BJ (cell line): ENCODE measurements at places on chromosomes 1 and 21.

DNA sequence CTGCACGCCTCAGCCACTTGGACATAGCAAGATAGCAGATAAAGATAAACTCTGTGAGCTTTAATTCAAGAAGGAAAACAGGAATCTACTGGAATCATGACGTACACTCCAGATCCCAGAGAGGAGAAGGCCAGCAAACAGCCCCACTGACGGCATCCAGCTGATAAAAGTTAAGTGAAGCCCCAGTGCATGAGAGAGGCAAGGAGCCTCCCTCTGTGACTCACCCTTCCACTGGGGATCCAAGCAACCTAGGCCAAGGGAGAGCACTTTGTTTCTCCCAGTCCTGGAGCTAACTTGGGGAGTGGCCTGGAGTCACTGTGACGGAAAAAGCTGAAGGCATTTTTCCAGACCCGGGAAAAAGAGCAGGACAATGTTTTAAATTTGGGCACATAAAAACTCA, 270.0 kb downstream of the AKT3 start:
- DNase-seq = no peak

GRCh38 chr1:119582801-119583200, 65.3 kb downstream of the ZNF697 start:
- DNase-seq = no peak

DNA sequence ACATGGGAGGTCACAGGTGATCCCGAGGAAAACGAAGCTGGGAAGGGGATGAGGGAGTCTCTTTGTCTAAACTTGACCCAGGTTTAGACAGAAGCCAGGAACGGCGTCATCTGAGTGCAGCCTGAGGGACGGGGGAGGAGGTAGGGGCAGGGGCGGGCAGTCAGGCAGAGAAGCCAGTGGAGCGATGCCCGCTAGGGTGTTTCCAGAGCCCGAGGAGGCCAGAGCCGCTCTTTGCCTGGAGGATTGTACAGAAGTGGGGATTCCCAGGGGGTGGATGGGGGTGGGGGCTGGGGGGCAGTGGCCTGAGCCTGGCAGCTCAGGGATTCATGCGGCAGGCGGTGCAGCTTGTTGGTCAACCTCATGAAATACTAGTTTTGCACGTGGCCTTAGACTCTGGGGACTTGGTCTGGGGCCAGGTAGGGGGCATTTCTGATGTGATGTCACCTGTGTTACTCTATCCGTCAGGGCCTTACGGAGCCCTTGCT, 58.4 kb downstream of the VPS26C start:
- no peak for DNase-seq

GRCh38 chr1:173100476-173101107, 49.9 kb upstream of the TNFSF18 start:
- no peak for DNase-seq

GRCh38 chr1:213933336-213933735, 54.4 kb upstream of the PROX1 start:
- no peak for DNase-seq

GRCh38 chr1:3316340-3316943, 138.0 kb upstream of the ARHGEF16 start:
- no peak for DNase-seq

DNA sequence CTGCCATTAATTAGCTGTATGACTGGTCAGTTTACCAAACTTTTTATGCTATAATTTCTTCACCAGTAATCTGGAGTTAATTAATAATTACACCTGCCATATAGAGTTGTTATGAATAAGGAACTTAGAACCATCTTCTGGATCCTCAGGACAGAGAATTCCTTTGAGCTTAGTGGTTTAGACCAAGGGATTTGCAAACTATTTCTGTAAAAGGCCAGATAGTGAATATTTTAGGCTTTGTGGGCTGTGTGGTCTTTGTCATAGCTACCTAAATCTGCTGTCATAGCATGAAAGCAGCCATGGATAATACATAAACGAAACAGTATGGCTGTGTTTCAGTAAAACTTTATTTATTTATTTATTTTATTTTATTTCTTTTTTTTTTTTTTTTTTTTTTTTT, 9.0 kb downstream of the TIMM17A start:
- peak; percentile 41 for DNase-seq

DNA sequence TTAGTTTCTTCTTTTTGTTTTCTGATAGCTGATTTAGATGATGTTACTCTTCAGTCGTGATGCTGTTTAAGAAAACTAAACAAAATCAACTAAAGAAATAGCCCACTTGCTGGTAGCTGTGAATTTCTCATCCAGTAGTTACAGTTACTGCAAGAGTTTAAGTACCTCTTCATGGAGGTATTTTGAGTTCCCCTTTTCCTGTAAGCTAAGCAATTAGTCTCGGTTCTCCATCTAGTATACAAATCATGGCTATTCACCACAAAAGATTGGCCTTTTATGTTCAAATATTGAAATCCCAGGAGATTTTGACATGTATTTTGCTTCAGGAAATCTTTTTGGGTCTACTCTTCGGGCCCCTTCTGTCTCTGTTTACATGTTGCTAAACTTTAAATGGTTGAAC, 31.1 kb downstream of the HUNK start:
- DNase-seq = no peak

- DNase-seq = no peak
Observed at GRCh38 chr21:34938089-34938764, 110.9 kb downstream of the RUNX1 start.

GRCh38 chr1:102772831-102773230, 335.5 kb downstream of the COL11A1 start:
- DNase-seq = no peak

GRCh38 chr1:151326619-151327222, 495 bp downstream of the PI4KB start:
- DNase-seq = no peak

DNA sequence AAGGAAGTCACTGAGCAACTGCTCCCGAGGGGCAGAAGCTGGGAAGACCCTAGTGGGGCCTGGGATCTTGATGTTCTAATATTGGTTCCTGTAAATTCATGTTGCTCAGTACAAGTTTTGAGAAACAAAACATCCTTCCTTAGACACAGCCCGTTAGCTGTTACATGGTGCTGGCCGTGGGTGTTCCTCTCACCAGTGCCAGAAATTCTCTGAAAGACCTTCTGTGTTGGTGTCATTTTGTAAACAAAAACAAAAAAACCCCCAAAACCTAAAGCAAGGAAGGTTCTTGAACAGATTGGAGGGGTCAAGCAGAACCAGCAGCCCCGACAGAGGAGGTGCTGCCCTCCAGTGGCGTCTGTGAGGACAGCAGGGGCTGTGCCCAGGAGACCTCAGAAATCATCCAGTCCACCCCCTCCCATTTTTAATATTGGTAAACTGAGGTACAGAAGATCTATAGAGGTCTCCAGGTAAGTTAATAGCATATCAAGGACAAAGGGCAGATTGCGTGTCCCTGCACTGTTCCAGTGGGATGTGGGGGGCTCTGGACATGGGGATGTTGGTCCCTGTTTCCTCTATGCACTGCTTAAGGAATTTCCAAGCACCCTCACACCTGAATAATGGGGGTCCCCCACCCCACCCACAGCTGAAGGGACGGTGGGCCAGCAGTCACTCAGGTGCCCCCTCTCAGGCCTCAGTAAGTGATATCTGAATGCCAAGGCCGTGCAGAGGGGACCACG, 38.2 kb downstream of the SLC2A7 start:
- DNase-seq = no peak

DNA sequence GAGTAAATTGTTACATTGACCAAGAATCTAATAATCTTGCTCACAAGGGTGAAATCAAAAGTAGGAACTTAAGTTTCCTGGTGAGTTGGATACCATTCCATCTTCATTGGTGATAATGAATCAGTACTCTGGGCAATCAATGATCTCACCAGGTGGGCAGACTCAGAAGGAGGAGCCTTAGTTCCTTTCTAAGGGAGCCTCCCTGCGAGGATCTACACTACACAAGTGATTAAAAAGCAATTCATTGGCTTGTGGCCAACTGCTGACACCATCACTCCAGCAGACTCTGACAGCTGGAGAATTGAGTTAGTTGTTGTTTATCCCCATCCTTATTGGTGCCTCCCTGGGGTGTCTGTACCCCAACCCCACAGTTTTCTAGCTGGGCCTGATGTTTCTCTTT, 84.1 kb upstream of the VANGL1 start:
- DNase-seq = no peak

DNA sequence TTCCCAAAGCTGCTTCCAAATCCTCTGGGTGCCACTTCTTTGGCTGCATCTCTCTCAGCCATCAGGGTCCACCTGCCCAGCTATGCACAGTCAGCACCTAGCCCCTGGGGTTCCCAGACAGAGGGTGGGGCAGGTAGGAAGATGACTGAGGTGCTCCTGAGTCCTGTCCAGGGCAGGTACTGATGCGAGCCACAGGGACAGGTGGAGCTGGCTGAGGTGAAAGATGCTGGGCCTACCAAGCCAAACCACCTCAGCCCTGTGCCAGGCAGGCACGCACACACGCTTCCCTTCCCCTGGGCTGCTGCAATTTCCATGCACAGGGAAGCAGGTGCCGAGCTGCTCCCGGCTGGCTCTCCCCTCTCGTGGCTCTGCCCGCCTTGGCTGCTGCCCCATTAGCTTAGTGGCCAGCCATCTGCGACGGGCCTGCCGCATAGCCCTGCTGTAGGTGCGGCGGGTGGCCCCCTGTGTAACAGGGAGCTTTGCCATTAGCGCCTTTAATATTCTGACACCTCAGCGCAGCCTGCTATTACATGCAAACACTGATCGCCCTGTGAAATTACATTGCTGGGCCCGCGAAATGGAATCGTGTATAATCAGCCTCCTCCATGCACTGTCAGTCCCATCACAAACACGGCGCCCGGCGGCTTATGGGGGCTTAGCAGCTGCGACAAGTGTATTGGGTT, 38.9 kb downstream of the DMAP1 start:
- DNase-seq = no peak

DNA sequence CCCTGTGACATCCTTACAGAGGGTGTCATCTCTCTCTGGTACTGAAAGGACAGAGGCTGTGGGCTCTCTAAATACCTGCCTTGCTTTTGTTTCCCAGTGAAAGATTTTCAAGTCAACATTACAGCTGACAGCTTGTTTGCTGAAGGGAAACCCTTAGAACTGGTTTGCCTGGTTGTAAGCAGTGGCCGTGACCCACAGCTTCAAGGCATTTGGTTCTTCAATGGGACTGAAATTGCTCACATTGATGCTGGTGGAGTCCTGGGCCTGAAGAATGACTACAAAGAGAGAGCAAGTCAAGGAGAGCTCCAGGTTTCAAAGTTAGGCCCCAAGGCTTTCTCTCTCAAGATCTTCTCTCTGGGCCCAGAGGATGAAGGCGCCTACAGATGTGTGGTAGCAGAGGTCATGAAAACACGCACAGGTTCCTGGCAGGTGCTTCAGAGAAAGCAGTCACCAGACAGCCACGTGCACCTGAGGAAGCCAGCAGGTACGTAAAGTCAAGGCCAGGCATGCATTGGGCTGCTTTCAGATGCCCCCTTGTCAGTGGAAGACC, 11.8 kb downstream of the CD101 start:
- DNase-seq = no peak

DNA sequence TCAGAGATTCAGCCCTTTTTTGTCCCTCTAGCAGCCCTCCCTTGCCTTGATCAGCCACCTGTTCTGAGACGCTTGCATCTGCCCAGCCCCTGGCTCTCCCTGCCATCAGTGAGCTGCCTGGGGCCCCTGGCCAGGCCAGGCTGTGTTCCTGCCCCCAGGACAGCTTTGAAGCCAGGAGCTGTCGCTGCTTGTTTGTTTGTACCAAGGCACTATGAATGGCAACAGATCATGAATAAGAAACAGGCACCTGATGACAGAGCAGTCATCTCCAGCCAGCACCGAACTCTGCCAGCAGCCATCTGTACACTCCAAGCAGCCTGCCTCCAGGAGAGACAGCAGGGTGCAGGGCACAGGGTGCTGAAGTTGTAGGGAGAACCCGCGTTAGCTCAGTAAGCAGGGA, 8.1 kb upstream of the VWA5B1 start:
- DNase-seq = no peak

GRCh38 chr1:178092878-178093493, 918 bp upstream of the RASAL2 start:
- DNase-seq = no peak

- DNase-seq = no peak
Observed at GRCh38 chr1:100995198-100995988, 30.2 kb downstream of the DPH5 start.

DNA sequence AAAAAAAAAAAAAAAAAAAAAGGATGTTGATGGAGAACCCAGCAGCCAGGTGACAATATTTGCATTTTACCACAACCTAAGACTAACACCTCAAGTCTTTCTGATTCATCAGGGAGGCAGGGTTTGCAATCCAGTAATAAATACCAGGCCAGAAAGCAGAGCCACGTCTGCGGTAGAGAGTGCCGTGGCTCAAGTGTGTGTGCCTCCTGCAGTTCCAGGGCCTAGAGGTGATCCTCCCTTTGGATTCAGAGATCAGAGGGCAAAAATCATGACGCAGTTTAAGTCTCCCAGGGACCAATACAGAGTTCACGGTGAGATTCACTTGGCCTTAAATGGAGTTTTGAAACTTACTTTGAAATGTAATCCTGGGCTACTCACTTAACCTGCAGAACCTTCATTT, 34.9 kb downstream of the TMCO4 start:
- no peak for DNase-seq

DNA sequence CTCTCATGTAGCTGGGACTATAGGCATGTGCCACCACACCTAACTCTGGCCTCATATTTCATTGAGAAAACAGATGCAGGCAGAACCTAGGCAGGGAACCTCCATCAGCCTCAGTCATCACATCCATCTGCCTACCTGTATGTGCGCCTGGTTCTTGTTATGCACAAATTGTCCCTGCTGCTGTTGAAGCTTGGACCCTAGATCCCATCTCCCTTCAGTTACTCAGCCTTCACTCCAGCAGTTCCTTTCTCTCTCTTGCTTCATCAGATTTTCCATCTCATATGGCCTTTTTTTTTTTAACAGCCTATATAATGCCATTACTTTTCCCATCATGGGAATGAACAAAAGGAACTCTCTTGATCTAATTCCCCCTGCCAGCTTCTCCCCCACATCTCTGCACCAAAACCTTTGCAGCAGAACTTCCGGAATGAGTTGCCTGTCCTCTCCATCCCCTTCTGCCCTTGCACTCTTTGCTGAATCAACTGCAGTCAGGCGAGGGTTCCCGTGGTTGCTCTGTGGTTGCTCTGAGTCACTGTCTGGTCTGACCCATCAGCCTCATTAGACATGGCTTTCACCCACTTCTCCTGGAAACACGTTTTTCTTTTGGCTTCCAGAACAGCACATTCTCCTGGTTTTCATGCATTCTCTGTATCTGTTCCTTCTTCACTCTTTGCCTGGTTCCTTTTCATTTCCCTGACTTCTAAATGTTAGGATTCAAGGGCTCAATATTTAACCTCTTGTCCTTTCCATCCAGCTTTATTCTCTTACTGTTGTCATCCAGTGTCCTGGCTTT, 41.5 kb downstream of the UBE4B start:
- DNase-seq = peak; percentile 91

DNA sequence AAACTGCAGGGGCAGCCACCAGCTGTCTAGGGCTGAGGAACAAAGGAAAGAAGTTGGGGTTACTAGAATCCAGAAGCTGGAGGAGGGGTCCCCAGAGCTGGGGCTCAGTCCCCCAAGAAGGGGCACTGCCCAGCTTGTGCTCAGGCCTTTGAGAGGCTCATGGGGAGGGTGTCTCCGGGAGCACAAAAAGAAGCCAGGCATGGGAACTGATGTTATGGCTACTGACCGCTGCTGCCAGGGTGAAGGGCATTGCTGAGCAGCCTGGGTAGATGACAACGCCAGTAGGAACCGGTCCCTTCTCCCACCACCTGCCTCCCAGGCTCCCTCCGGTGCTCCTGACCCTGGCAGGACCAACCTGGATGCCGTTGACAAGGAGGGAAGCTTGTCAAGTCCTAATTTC, 762.5 kb upstream of the TPTE start:
- no peak for DNase-seq

GRCh38 chr1:165816157-165816556, 11.3 kb upstream of the UCK2 start:
- no peak for DNase-seq

GRCh38 chr1:168084396-168085231, 52.1 kb downstream of the GPR161 start:
- no peak for DNase-seq
